Islet precursor cell (in vitro differentiated cells): ENCODE measurements at places on chromosomes 4 and X.

GRCh38 chrX:12751887-12752286 is 39.3 kb upstream of the PRPS2 start:
- no peak for DNase-seq

GRCh38 chr4:81827577-81828202 is 356.0 kb upstream of the RASGEF1B start:
- DNase-seq: no peak

DNA sequence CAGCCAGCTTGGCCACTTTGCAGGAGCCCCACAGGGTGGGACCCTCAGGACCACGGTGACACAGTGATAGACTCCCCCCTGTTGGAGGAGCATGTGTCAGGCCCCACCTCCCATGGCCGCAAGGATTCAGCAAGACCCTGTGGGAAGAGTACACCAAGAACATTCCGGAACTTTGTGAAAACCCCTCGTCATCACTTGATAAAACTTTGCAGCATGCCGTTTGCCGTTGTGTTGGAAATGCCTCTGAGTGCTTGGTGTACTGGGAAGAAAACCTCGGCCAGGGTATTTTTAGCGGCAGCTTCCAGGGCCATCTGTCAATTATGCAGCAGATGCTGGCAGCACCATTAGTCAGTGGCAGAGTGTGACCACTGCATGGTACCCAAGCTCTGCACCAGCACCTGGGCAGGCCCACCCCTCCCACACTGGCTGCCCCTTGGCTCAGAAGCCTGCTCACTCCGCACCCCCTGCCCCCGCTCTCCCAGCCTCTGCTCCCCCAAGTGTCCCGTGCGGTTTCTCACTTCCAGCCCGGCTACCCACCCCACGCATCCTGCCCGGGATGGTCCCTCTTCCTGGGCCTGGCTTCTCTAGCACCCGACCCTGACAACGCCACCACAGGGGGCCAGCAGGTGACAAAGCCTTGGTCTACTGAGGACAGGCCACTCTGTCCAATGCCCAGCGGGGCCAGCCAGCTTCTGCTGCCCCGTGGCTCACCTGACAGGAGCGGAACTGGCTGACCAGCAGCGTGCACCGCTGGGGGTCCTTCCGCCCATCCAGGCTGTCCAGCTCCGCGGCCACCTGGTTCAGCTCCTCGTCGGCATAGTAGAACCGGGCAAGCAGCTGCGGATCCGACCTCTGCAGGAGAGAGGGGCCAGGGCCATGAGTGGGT is 65.0 kb downstream of the ZFYVE28 start:
- peak; percentile 45 for DNase-seq

DNA sequence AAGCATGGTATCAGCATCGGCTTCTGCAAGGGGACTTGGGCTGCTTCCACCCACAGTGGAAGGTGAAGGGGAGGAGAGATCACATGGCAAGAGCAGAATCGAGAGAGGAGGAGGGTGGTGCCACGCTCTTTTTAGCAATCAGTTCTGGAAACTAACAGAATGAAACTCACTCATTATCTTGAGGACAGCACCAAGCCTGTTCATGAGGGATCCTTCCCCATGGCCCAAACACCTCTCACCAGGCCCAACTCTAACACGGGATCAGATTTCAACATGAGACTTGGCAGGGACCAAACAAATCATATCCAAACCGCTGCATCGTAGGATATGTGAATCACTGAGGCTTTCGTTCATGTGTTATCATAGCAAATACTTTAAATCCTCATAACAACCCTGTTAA is 125.5 kb downstream of the GPC3 start:
- DNase-seq: no peak

- no peak for DNase-seq
Measured at GRCh38 chr4:14749910-14750309, 252.4 kb upstream of the CPEB2 start.

DNA sequence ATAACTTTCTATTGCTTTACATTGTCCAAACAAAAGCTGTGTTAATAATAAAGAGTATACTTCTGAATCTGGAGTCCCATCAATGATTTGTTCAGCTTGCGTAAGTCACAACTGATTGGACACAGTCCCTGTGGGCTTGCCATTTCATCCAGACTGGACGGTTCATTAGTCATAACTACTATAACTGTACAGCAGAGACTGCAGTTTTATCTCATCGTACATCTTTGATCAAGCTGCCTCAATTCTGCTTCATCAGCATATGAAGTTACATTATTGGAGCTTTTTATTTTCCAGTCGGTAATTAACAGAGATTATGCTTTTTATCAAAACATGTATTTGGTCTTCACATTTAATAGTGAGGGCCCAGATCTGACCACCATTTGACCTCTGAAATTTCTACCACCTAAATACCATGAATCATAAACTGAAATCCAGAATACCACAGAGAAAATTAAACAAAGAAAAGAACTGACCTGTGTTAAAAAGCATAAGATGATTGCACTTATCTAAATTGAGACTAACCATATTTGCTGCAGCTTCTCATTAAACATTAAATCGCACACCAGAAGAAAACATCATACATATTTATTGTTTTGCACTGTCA is 12.5 kb upstream of the MAB21L2 start:
- DNase-seq: no peak

DNA sequence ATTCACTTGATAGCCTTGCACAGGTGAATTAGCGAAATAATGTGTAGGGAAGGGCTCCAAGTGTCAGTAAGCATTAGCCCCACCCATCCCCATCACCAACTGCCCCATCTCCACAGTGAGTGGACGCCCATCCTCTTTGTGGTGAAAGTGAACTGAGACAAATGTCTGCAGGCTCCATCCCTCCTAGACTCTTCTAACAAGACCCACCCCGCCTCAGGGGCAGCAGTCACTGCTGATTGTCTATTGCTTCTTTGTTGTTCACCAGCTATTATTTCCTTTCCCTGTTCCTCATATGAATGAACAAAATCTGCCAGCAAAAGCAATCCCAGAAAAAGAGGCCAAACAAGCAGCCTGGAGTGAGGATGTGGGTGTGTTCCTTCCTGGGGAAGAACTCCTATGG is 96.4 kb downstream of the LDB2 start:
- DNase-seq: no peak

GRCh38 chr4:138852681-138853080 is 162.9 kb upstream of the NOCT start:
- DNase-seq: no peak

GRCh38 chr4:69576251-69576877 is 63.1 kb downstream of the UGT2A2 start:
- DNase-seq: no peak

GRCh38 chr4:16685536-16685935 is 212.9 kb downstream of the LDB2 start:
- no peak for DNase-seq

GRCh38 chr4:152197211-152197610 is 338.7 kb downstream of the FBXW7 start:
- DNase-seq: no peak

- no peak for DNase-seq
Measured at GRCh38 chrX:18994713-18995112, 10.8 kb upstream of the PHKA2 start.

DNA sequence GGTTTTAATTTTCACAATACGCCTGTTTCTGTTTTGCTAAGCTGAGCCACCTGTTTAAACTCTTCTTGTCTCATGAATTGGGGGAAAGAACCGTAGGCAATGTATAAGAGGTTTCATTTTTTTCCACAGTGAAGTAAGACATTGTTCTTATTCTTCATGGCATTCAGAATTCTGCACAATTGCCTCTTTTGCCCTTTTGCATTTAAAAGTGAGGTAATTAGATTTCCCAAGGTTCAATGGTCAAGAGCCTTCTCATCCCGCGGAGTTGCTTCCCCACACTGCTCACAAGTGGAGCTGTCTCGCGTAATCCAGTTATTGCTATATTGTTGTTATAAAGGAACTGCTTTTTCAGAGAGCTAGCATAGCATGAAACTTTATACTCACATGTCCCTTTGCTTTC is 90.9 kb upstream of the SPRY1 start:
- DNase-seq: no peak

DNA sequence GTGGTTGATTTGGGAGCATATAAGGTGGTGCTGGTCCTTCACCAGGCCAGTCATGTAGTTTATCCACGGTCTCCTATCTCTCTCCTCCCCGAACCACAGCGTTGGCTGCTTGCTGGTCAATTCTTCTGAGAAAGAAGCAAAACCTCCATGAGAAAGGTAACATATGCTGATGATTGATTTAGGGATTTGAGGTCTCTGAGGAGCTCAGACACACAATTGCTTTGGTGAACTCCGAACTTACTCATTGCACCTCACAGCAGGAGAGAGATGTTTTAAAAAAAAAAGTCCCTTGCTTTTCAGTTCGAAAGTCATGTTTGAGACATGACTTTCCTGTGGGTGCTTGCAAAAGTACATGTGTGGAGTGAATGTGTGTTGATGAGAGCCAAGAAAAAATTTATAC is 100.2 kb downstream of the TSPAN7 start:
- DNase-seq: no peak
